ENCODE measurements at places on chromosomes 1 and 21.

GRCh38 chr1:176391621-176392020 lies 71.4 kb upstream of the PAPPA2 start:
- no peak for DNase-seq

GRCh38 chr21:32308696-32309095 lies 10.0 kb downstream of the MRAP start:
- DNase-seq, result no peak

DNA sequence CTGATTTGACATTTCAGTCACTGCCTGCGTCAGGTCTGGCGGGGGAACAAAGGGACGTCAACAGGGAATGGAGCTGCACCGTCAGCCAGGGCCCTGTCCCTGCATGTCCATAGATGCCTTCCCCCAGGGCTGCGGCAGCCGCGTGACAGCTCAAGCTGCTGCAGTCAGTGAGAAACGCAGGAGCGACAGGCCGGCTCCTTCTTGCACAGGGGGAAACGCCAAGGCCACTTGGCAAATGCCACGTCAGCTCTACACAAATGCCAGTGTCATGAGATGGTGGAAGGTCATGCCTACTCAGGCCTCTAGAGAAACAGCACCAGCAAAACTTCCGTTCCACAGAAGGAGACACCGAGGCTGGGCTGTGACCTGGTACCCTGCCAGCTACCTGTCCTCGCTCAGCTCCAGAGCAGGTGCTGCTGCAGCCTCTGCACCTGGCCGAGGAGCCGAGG lies 37.7 kb downstream of the SYF2 start:
- peak; percentile 3 for DNase-seq

DNA sequence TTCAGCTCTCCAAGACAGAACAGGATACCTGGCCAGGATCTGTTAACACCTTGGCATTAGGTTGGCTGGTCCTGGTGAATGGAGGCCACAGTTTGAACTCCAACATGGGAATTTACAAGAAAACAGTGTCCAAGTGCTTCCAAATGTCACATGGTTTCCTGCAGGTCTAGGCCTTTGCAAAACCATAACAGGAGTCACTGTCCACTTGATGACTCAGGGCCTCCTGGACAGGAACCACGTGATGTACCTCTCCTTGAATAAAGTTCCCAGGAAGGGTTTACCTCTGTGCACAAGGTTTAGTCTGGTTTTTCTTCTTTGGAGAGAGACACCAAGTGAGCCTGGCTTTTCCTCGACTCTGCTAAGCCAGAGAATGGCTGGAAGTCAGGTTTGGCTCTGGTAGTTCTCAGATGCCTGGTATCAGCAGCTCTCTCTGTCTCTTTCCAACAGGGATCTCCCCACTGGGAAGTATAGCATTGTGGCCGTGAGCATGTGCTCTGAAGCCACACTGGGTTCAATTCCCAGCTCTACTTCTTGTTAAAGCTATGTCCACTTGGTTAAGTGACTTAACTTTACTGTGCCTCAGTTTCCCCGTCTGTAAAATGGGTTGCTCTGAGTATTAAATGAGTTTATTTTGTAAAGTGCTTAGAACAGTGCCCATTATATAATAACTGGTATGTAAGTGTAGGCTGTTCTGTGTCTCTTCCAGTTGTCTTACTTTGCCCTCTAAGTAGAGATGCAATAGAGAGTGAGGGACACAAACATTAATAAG lies 27.3 kb upstream of the TMEM61 start:
- DNase-seq, result no peak

GRCh38 chr1:216045400-216045799 lies 377.8 kb downstream of the USH2A start:
- no peak for DNase-seq

DNA sequence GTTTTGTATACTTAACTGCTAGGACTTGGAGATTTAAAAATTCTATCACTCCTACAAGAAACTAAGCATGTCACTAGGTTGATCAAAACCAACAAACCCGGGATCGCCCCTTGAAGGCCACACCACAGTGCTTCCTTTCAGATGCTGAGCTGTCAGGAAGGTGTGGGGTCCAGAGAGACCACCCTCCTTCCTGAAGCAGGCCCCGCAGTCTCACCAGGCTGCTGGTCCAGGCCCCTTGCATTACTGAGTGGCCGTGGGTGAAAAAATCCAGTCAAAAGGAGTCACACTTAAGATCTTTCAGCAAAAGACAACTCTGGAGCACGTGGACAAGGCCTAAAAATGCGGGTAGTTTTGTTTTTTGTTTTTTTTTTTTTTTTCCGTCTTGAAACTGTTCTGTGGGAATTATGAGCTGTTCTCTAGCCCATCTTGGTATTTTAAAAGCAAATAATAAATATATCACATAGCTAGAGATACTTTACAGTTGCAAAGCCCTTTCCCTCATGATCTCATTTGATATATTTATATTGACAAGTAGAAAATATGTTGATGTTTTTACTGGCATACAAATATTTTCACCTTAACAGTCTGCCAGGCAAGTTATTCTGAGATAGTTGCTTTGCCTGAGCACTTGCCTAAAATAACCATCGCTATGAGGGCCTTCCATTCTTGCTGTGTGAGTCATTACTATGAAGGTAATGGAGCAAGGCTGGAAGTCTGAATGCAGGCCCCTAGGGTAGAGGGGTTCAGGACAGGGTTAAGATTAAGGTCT lies 73.1 kb upstream of the EDEM3 start:
- peak; percentile 40 for DNase-seq

DNA sequence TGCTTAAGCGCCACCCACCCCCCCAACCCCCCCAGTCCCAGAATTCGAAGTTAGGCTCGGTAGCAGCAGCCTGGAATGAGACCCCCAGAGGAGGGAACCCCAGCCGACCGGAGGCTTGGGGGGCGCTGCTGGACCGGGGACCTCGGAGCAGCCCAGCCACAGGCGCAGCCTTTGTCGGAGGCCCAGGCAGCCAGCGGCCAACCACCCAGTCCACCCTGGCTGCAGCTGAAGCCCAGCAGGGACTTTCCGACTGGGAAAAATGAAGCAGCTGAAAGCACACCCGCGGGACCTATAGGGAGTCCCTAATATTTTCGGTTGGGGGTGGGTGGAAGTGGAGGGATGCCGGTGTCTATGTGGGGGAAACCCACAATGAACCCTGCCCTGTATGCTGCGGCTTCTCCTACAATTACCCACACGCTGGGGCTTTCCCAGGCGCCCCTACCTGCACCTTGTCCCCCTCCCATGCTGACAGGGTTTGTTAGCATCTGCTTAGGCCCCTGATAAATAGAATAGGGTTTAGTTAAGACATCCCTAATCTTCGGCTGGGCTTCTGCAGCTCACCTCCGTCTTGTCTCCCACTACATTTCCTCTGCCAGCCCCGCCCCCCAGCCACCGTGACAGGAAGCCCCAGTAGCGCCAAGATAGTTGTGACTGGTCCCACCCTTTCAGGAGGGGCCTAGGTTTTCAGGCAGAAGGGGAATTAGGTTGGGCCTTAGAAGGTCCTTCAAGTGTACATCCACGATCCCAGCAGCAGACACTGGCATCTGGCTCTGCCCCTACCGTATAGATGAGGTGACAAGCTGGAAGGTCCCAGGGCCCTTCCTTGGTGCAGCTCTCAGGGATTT lies 838 bp downstream of the CCDC28B start:
- peak; percentile 71 for DNase-seq

GRCh38 chr1:232899268-232899667 lies 51.1 kb upstream of the NTPCR start:
- no peak for DNase-seq

GRCh38 chr1:245154429-245155271 lies at the start of gene KIF26B:
Gene KIF26B (plus strand): TSS chr1:245154985. CDS start chr1:245155425, 440 bp downstream.
- peak; percentile 80 for DNase-seq

GRCh38 chr1:25208561-25209222 lies 23.6 kb downstream of the SYF2 start:
- DNase-seq, result no peak

- no peak for DNase-seq
These were observed 112.7 kb downstream of the VPS13D start for GRCh38 chr1:12342401-12343003.

DNA sequence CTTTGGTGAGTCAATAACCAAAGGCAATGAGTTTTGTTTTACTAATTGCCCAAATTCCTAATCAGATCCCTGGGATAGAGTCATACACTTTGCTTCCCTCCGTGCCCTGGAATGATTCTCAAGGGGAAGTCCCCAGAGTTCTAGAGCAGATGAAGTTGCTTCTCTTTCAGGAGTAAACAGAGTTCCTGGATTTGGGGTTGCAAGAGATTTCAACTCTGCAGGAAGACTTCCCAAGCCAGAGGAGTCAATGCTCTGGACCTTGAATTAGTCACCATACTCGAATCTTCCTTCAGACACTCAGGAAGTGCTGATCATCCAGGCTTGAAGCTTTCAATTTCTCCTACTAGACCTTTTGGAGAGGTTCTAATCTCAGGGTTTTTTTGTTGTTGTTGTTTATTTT lies 39.6 kb downstream of the FCER1A start:
- DNase-seq, result no peak

DNA sequence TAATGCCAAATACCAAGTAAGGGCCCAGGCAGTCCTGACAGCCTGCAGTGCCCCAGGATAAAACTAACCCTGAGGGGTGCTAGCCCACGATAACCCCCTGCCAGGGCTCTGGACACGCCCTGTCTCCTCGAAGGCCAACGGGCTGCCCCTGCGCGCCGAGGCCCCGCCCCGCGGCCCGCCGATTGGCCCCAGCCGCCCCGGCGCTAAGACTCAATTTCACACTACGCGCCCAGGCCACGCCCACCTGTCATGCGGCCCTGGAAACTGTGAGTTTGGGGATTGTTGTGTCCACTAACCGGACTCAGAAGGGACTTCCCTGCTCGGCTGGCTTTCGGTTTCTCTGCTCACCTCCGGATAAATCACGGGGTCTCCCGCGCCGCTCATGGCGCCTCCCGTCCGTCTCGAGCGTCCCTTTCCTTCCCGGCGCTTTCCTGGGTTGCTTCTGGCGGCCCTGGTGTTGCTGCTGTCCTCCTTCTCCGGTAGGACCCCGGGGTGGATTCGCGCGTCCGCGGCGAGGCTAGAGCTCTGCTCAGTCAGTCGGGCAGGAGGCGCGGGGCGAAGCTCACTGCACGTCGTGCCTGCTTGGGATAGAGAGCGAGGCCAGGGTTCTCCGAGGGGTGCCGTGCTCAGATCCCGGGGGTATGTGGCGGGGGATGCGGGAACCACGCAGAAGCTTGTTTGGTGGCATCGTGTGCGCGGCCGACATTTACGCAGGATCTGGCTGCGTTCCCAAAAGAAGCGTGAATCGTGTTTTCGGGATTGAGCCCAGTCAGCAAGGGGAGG lies at the start of gene CR1L:
Gene CR1L (plus strand): TSS at position 282 of the 783 bp plus-strand sequence. CDS start 101 bp downstream, at position 383.
- peak; percentile 76 for DNase-seq

DNA sequence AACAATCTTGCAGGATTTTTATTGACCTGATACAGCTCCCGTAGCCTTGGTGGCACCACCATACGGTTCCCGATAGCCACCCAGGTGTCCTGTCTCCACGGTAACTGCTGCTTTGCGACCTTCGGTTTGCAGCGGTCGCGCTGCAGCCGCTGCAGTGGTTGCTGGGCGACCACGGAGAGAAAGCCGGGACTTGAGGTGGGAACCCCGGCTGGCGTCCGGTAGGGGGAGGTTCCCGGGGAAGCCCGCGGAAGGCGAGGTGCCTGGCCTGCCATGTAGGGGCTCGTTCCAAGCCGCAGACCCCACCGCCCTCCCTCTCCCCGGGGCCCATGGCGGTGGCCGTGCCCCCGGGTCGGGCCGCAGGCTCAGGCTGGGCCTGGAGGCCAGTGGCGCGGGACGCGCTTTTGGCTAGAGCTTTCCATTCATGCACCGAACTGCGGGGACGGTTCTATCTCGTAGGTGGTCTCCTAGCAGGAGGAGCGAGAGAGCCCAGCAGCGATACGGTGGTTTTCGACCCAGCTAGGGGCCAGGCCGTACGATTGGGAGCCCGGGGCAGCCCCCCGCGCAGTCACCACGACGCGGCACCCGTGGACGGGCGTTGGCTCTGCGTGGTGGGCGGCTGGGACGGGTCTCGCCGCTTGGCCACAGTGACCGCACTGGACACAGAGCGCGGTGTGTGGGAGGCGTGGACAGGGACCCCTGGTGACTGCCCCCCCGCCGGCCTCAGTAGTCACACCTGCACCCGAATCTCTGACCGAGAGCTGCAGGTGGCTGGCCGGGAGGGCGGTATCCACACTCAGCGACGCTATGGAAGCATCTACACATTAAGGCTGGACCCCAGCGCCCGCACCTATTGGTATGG lies at the start of gene KLHDC9:
Gene KLHDC9 (plus strand): TSS at position 152 of the 859 bp plus-strand sequence. CDS start 175 bp downstream, at position 327.
- DNase-seq, result peak; percentile 92

- DNase-seq, result no peak
These were observed 15.7 kb downstream of the S100A16 start for GRCh38 chr1:153597206-153597605.

DNA sequence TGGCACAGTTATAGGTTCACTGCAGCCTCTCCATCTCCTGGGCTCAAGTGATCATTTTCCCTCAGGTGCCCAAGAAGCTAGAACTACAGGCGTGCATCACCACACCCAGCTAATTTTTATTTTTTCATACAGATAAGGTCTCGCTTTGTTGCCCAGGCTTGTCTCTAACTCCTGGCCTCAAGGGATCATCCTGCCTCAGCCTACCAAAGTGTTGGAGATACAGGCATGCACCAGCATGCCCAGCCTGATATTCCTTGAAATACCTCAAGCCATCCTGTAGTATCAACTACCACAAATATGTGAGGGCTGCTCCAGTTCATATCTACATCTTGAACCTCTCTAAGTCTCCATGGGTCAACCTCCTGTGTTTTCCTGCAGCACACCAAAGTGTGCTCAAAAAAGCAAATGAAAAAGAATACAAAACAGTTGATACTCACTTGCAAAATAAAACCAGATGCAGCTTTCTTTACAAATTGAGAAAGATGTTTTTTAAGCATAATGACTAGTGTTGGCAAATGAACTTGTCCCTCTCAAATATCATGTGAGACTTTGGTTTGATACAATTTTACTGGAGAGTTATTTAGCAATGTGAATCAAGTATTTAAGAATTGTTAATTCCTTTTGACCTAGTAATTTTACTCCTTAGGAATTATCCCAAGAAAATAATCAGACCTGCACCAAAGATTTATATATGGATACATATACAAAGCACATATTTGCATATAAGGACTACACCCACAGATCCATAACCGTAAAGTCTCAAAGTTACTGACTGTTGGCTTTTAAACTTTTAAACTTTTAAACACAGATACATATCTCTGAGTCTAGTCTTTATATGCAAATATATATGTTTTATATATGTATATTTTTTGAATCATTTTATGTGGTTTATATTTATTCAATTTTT lies 197.7 kb downstream of the NRIP1 start:
- no peak for DNase-seq

GRCh38 chr1:203720242-203720641 lies 44.7 kb upstream of the LAX1 start:
- DNase-seq, result no peak
